Kidney epithelial cell (primary cell): ENCODE measurements at places on chromosomes 3 and 15.

DNA sequence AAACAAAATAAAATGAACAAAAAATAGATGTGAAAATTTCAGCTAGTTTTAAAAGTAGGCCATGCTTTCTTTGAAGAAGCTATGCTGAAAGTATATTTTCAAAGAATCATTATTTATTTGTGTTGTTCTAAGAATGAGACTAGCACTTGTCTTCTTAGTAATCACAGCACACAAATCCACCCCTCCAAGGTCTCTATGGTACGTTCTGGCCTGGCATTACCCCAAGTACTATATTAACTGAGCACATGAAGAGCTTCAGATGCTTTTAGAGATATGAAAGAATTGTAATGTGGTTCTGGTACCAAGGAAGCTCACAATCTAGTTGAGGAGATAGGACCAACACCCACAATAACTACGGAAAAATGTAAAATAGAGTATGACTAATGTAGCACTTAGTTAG is 416.5 kb downstream of the PLCL2 start:
- DNase-seq, result no peak

- no peak for DNase-seq
Observed at GRCh38 chr15:61811952-61812351, 248.3 kb downstream of the VPS13C start.

- no peak for DNase-seq
Observed at GRCh38 chr3:152234657-152235375, 33.9 kb upstream of the MBNL1 start.

DNA sequence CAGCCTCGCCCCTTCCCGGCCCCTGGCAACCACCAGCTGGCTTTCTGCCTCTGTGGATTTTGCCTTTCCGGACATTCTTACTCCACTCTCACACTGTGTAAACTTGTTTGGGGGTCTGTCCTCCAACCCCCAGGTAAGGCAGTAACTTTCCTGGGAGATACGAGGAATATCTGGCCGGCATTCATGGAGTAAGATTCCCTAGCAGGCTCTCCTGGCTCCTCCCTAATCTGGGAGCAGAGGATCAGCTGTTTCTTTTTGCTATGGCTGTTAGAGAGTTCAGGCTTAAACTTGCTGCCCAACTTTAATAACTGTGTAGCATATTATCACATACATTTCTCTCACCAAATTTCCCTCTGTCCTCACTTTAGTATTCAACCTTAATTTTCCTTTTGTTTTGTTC is 64.3 kb downstream of the IGF2BP2 start:
- no peak for DNase-seq
